Colonic mucosa (tissue), 4 donors: ENCODE measurements at places on chromosomes 1 and 21. TPM values are rescaled to one million over a fixed set of nuclear protein-coding genes. Genes with fewer than 3 reads are reported as not detected.

DNA sequence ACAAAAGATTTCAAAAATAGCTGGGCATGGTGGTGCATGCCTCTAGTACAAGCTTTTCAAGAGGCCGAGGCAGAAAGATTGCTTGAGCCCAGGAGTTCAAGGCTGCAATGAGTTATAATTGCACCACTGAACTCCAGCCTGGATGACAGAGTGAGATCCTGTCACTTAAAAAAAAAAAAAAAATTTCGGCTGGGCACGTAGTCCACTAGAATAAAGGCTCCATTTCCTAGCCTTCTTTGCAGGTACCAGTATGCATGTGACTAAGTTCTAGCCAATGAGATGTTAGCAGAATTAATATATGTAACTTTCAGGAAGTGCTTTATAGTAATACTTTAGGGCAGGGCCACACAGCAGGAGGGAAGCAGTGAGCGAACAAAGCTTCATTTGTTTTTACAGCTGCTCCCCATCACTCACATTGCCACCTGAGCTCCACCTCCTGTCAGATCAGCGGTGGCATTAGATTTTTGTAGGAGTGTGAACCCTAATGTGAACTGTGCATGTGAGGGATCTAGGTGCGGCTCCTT, 28.8 kb upstream of the SYDE2 start:
- DNase-seq: peak; percentile 45

DNA sequence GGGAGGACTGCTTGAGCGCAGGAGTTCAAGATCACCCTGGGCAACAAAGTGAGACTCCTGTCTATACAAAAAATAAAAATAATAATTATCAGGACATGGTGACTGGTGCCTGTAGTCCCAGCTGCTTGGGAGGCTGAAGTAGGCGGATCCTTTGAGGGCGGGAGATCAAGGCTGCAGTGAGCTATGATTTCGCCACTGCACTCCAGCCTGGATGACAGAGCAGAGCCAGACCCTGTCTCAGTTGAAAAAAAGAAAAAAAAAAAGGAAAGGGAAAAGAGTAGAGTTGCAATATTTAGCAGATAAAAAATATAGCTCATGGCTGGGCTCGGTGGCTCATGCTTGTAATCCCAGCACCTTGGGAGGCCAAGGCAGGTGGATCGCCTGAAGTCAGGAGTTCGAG, 3.3 kb upstream of the S1PR1 start:
- DNase-seq: no peak

GRCh38 chr1:88737338-88737927, 53.4 kb downstream of the PKN2 start:
- no peak for DNase-seq

Gene SLAMF7
- 4.9 TPM for total RNA-seq
